ENCODE measurements at places on chromosomes 16 and 17.
A peak's percentile ranks its signal among the peaks of the same experiment; 100 is the strongest.

DNA sequence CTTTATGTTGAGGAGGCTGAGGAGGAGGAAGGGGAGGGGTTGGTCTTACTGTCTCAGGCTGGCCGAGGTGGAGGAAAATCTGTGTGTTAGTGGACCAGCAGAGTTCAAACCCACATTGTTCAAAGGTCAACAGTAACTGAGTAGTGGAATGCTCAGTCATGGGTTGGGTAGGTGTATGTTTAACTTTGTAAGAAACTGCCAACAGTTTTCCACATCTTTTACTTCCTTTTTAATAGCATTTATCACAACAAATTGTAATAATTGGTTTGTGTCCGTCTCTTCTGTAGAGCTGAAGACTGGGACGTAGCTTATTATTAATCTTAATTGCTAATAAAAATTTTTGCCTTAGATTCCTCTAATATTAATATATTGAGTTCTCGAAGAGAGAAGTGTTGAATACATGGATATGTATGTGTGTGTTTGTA lies 5.3 kb downstream of the ATP6V0A1 start:
- DNase-seq, result no peak

DNA sequence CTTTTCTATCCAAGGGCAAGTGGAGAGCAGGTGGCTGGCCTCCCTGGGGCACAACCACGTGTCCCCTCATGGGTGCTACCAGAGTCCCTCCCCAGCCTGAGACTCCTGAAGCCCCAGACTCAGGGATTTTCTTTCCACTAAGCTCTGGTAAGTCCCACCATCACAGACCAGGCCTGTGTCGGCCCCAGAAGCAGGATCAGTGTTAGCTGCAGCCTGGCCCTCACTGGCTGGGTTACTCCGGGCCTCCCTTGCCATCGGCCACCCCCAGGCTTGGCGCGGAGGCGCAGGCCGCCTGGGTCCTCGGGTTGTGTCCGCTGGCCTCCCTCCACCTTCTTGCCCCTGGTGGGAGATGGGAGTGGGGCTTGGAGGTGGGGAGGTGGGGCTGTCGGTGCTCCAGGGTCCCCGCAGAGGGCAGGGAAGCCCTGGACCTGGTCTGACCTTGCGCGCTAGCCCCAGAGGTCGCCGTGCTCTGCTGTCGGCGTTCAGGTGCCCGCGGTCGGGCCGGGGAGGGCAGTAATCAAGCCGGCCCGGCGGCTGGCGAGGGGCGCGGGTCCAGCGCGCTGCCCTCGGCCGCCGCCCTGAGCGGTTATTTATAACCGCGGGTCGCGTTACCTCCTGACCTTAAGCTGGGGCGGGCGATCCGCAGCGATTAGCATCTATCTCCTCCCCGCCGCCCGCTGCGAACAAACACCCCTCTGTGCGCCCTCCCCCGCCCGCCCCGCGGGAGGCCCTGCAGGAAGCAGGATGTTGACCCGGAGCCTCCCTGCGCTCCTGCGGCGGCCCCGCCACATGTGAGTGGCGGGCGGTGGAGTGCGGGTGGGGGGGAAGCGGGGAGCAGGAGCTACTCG lies 78.1 kb upstream of the TOB1 start:
- peak; percentile 73 for DNase-seq

- DNase-seq, result no peak
Measured at GRCh38 chr16:59759296-59759695, 1025.2 kb upstream of the GOT2 start.

DNA sequence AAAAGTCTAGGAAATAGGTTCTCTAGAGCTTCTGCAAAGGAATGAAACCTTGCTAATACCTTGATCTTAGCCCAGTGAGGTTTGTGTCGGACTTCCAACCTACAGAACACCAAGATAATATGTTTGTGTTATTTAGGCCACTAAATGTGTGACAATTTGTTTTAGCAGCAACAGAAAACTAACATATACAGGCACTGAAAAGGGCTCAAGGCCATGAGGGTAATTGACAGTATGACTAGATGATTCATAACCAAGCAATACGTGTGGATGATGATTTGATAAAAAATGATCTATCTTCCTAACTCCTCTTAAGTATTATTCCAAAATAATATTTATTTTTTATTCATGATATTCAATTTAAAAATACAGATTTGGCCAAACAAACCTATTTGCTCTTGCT lies 27.7 kb upstream of the MED13 start:
- DNase-seq, result no peak

- DNase-seq, result no peak
Measured at GRCh38 chr17:13420878-13421277, 180.9 kb downstream of the HS3ST3A1 start.

GRCh38 chr16:29993191-29993902 lies 2.1 kb downstream of the HIRIP3 start:
- DNase-seq, result no peak

DNA sequence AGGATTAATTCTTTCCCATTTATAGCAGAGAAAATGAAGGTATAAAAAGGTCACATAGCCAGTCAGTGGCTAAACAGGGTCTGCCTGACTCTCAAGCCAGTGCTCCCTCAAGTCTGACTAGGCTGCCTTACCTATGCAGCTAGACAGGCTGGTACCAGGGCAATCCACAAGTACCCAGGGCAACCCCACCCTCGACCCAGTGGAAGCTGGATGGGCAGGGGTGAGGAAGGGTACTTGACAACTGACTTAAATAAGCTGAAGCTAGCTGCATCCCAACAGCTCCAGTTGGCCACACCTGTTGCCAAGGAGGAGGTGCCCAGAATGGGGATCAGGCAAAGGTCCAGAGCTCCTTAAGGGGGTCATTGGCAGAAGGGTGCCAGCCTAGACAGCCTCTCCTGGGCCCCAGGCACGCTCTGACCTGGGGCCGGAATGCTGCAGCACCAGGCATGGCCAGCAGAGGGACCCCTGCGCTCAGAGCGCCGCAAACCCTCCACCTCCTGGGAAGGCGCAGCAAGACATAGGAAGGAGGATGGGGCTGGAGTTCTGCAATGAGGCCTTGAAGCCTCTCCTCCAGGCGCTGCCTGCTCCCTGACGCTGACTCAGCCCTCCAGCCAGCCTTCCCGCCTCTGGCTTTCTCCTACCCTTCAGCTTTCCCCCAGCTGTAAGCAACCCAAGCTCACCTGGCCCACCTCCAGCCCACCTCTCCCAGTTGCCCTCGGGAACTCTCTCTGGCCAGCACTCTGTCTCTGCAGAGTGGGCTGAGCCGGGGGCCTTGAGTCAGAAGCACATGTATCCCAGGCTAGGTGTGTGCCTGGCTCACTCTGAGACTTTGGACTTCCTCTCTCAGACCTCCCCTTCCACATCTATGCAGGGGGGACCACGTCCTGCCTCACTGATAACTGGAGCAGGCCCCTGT lies 28.8 kb downstream of the MPP2 start:
- peak; percentile 45 for DNase-seq

DNA sequence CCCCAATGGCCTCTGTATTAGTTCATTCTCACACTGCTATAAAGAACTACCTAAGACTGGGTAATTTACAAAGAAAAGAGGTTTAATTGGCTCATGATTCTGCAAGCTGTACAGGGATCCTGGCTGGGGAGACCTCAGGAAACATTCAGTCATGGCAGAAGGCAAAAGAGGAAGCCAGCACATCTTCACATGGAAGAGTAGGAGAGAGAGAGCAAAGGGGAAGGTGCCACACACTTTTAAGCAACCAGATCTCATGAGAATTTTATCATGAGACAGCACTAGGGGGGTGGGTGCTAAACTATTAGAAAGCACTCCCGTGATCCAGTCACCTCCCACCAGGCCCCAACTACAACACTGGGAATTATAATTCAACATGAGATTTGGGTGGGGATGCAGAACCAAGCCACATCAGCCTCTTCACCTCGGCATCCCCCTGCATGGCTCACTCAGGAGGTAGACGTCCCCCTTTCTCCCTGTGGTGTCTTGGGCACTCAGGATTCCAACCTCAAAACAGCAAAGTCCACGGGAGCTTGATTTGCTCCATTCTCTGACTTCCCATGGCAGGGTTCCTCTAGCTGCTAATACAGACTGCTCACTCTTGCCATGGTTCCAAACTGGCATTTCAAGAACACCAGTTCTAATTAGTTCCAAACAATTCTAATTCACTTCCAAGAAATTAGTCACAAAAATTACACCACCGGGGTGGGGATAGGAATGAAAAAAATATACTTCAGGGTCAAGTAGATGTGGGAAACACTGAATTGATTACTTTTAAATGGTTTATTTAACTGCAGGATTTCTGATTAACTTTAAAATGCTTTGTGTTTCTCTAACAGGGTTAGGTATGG lies 203.8 kb upstream of the HSBP1 start:
- no peak for DNase-seq

Measured in stimulated activated naive CD4-positive, alpha-beta T cell treated with Interleukin-2 at 50 U/mL for 16 hours (primary cell).